ENCODE measurements at places on chromosomes 2 and 18.

- DNase-seq = no peak
These were observed 30.8 kb downstream of the TBC1D8 start for GRCh38 chr2:101120124-101120996.

GRCh38 chr2:136008205-136008865 lies 22.9 kb upstream of the DARS1 start:
- DNase-seq = peak; percentile 48

- no peak for DNase-seq
These were observed 109.4 kb downstream of the BAZ2B start for GRCh38 chr2:159506764-159507440.

GRCh38 chr2:181172676-181173075 lies 192.3 kb downstream of the UBE2E3 start:
- DNase-seq = no peak

GRCh38 chr2:183950673-183951072 lies 647.7 kb upstream of the ZNF804A start:
- no peak for DNase-seq

- no peak for DNase-seq
These were observed 6.2 kb upstream of the GPR155 start for GRCh38 chr2:174492963-174493431.

All from activated CD4-positive, alpha-beta T cell treated with anti-CD3 and anti-CD28 coated beads, Interleukin-2, amount 50 U/mL, for 4 hours (primary cell).